ENCODE measurements at places on chromosomes 5 and 9.
A peak's percentile ranks its signal among the peaks of the same experiment; 100 is the strongest.

- no peak for DNase-seq
These were observed 2.9 kb downstream of the MEGF9 start for GRCh38 chr9:120711354-120711753.

- no peak for DNase-seq
These were observed 61.7 kb downstream of the DAP start for GRCh38 chr5:10699281-10699874.

- DNase-seq = no peak
These were observed 157.4 kb downstream of the EDIL3 start for GRCh38 chr5:84227236-84227635.

DNA sequence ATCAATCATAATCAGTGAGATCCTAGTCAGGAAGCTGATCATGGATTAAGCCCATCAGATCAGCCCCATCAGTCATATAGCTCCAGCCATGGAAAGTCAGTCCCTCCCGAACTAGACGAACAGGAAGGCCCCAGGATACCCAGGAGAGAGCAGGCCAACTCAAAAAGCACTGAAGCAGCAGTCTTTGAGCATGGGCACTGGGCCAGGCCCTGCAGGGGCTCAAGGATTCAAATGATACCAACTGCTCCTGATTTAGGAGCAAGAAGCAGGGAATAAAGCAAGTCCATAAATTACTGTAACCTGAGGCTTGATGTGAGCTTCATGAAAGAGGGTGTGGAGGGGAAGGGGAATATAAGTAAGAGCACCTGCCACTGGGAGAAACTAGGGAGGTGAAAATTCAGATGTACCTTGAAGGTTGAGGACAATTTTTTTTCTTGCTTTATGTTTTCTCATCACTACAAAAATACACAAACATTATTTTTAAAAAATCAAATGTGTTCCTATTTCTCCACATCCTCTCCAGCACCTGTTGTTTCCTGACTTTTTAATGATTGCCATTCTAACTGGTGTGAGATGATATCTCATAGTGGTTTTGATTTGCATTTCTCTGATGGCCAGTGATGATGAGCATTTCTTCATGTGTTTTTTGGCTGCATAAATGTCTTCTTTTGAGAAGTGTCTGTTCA lies 115.2 kb downstream of the SIL1 start:
- no peak for DNase-seq

DNA sequence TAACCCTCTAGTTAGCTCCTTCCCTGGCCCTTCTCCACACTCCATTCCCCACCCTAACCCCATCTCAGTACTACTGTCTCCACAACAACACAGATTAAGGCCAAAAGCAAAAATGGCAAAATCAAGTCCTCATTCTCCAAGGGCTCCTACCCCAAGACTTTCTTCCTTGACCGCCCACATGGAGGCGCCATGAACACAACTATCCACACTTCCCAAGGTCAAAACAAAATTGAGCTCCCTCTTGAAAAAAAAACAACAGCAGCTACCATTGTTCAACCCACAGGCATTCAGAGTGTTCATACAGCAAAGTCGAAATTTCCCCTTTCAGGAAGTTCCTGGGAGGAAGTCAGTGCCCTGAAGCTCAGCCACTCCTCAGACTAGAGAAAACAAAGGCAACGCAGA lies 54.4 kb downstream of the GNAQ start:
- DNase-seq = peak; percentile 2

Measured in activated CD4-positive, CD25-positive, alpha-beta regulatory T cell (primary cell).